ENCODE measurements at places on chromosomes 3 and 15.

DNA sequence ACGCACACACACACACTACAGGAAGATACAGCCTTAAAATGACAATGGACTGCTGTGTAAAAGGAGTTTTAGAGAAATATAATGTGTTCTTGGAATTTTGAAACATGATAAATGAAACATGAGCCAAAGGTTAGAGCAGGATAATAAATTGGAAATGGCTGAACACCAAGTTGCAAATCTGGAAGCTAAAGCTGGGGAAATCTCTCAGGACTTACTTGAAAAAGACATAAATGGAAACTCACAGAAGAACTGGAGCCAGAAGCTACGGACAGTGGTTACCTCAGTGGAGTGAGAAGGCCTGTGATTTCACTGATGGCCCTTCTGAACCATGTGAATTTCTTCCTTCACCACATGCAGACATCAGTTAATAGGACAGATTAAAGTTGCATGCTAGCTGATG lies 37.3 kb upstream of the ATP10A start:
- no peak for DNase-seq

- no peak for DNase-seq
Measured at GRCh38 chr3:146550743-146551510, 6.5 kb upstream of the PLSCR1 start.

DNA sequence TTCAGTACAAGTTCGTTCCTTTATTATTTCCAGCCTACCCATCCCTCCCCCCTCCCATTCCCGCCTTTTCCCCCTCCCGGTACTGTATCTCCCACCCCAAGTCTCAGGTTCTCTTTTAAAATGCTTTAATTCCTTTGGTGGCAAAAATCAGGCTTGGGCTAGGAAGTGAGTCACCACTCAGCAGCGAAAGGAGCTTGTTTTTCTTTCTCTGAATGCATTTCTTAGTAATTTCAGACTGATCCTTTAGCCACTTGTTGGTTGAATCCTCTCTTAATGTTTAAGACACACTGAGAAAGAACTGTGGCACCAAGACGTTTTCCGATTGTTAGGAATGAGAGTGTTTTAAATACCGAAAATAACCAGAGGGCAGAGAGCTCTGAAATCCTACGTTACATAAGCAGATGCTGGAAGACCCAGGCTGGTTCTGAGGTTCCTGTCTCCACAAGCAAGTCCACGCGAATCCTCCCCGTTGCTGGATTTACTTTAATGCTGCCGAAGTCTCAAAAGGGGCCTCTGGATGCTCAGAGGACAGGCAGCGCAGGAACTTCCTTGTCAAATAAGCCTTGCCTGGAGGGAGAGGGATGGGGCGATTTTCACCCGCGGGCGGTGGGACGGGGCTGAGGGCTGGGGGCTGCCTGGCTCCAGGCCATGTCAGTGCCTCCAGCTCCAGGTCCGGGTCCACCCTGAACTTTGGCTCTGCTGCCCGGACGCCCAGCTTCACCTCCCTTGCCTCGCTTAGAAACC lies 854 bp upstream of the COL8A1 start:
- DNase-seq = no peak

- no peak for DNase-seq
Measured at GRCh38 chr3:158700559-158700958, 28.1 kb upstream of the LXN start.

DNA sequence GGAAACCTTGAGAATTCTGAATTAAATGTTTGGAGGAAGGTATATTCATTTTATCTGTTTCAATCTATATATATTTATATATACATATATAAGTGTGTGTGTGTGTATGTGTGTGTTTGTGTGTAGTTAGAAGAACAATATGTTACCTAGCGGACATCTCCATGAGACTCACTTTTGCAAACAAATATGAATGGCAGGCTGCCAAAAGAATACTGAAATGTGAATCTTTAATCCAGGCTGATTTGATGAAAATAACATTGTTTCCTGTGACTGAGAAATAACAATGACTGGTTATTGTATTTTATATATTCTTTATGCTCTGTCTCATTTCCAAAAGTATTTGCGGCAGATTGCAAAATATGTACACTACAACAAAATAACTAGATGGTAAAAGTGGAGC lies 255.5 kb upstream of the TGFBR2 start:
- DNase-seq = no peak

DNA sequence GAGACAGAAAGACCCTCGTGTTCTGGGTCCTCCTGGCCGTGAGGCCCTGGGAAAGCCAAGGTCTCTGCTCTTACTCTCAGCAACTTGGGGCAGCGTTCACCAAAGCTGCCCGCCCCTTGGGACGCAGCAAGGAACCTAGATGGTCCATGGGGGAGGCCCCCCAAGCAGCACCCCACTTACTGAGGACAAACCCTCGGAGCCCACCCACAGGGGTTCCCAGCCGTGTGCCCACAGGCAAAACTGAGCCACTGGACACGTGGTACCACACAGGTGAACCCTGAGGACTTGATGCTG lies 166.2 kb upstream of the IQSEC1 start:
- no peak for DNase-seq

DNA sequence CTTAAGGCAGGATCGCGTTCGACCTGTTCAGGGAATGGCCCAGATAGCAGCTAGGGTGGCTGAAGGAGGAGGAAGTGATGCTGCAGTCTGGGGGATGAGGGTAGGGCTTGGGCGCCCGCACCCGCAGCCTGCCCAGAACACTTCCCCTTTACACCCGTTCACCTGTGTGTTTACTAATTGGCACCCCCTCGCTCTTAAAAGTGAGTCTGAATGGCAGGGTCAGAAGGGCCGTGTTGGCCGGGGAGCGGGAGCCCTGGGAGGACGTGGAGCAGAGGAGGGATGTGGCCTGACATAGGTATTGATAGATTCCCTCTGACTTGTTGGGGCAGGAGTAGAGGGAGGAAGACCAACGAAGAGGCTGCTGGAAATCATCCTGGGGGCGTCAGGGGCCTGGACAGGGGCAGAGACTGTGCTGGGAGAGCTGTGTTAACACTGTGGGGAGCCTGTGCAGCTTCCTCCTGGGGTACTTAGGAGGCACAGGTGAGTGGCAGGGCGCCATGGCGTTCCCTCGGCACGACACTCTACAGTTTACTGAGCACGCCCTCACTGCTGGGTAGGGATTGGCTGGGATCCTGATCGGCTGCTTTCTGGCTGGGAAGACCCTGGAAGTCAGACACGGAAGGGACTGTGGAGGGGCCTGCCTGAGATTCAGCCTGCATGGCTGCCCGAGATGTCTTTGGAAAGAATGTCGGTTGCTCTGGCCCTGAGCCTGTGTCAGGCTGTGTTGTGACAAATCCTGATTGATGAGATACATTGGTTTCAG lies 51.7 kb downstream of the SLC6A6 start:
- no peak for DNase-seq

- no peak for DNase-seq
Measured at GRCh38 chr3:65181391-65181871, 493.6 kb upstream of the ADAMTS9 start.

DNA sequence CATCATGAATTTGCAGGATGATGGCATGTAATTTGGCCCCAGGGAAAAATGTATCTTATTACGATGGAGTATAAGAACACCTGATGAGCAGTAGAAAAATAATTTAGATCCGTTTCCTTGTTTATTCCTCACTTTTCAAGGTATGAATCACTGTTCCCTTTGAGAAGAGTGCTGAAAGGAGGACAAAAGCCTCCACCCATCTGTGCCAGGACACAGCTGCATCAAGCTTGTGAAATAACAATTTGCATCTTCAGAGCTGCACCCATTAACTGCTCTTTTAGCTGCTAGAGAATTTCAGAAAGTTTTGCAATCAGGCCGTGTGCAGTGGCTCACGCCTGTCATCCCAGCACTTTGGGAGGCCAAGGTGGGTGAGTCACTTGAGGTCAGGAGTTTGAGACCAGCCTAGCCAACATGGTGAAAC lies 9.6 kb downstream of the CLDND1 start:
- DNase-seq = no peak

- DNase-seq = no peak
Measured at GRCh38 chr3:129974833-129975704, 549 bp downstream of the TRH start.

GRCh38 chr3:190780524-190780923 lies 82.0 kb downstream of the GMNC start:
- no peak for DNase-seq

- DNase-seq = no peak
Measured at GRCh38 chr3:48563382-48563918, at the start of gene UCN2. Gene UCN2 (minus strand): TSS chr3:48563781. CDS start chr3:48563124, 657 bp downstream.

DNA sequence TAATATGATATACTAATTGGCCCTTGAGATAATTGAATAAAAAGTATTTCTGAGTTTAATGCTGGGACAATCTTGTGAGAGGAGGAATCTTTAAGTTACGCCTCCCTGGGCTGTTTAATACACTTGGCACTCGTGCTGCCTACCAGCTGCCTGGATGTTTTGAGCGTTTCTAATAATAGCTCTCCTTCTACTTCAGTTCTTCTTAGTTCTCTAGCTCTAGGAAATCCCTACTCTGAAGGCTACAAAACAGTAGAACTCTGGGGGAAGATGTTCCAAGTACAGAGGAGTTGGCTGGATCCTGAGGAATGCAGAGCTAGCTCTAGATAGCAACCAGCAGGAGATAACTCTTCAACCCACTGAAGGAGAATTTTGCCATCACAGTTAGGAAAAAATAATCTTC lies 3.5 kb downstream of the NAALADL2 start:
- DNase-seq = no peak

DNA sequence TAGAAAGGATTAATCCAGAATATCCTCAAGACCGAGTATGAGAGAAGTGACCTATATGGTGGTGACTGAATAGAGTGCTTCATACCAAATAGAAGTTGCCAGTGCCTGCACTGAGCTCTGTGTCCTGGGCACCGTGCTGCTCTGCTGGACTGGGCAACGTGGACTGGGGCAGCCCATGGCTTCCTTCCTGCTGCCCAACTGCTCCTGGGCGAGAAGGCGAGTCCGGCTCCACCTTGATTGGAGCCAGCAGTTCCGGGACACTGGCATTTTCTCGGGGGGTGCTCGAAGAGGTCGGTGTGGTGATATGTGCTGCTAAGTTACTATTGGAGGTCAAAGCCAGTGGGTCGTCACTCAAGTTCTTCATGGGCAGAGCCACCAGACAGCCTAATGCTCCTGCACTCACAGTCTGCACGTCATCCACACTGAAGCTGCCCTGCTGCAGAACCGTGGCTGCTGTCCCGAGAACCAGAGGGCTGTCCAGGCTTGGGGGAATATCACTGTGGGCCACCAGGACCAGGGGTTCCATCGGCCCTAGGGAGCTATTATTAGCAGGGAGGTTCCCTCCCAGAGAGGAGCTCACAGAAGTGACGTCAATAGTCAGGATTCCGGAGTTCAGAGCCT lies 14.1 kb downstream of the ZXDC start:
- no peak for DNase-seq

DNA sequence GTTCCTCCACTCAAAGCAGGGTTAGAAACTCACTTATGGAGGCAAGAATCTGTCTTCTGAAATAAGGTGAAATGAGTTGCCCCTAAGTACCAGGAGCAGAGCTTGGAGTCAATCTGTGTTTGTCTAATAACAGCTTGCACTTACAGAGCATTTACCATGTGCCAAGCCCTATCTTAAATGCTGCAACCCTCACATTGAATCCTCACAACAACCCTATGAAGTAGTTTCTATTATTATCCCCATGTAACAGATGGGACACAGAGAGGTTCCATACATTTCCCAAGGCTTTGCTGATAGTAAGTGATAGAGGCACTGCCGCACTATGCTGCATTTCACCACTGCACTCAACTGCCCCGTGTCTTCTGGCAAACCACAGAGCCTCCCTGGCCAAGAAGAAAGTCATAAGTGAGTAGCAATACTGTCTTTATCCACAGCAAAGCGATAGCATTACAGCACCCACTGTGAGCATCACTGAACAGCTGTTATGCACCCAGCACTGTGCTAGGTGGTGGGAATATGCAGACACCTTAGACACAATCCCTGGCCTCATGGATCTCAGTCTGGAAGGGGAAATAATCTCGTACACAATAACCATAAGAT lies 141.5 kb downstream of the SSR3 start:
- no peak for DNase-seq

- no peak for DNase-seq
Measured at GRCh38 chr3:37287776-37288175, 113.4 kb upstream of the LRRFIP2 start.

GRCh38 chr3:123880998-123881561 lies 3.1 kb downstream of the MYLK start:
- DNase-seq = no peak

- no peak for DNase-seq
Measured at GRCh38 chr3:56621681-56622080, 61.4 kb downstream of the TASOR start.

GRCh38 chr3:188524052-188524451 lies 370.1 kb downstream of the LPP start:
- no peak for DNase-seq

GRCh38 chr3:65702202-65702601 lies 336.5 kb downstream of the MAGI1 start:
- DNase-seq = no peak

DNA sequence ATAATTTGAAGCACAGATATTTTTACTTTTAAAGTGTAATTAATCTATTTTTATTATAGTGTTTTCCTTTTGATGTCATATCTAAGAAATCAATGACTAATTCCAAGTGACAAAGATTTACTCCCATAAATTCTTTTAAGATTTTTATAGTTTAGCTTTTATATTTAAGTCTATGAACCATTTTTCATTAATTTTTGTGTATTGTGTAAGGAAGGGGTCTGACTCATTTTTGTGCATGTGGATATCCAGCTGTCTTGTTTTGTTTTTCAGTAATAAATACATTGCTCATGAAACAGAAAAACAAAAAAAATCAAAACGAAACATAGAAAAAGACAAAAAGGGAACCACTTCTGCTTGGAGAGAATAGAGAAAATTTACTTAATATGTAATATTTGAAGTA lies 145.1 kb downstream of the EPHA6 start:
- DNase-seq = no peak

- DNase-seq = no peak
Measured at GRCh38 chr15:74209560-74209958, 7.0 kb upstream of the STRA6 start.

GRCh38 chr3:178263236-178263916 lies 272.9 kb upstream of the KCNMB2 start:
- DNase-seq = no peak

GRCh38 chr3:23076437-23076836 lies 126.7 kb upstream of the UBE2E2 start:
- no peak for DNase-seq

GRCh38 chr15:56410721-56411120 lies 45.5 kb downstream of the TEX9 start:
- no peak for DNase-seq

DNA sequence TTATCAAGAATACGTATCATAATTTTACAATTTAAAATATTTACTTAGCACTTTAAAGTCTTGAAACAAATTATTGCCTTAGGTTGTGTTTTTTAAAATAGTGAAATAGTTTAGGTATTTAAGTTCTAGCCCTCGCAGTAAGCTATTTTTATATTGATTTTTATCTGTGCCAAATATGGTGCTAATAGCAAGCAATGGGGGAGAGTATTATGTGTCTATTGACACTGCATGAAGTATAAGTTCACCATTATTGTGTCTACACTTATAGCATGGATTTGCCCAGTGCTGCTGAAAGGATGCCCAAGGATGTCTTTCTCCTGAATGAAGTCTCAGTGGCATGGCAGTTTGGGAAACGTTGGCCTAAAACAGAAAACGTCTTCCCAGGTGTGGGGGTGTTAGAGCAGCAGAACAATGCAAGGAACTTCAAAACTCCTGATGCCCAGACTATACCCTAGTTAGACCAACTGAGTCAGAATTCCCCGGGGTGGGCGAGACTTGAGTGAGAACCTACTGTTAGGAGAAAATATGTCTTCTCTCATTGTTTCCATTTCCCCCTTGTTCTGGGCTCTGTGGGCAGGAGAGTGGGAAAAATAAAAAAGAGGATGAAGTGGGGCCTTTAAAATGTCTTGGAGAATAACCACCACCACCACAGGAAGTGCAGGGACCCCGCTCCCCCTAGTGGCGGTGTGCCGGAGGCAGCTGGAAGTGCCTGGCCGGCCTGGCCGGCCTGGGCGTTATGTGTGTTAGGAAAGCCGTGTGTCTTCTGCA lies 104.2 kb upstream of the SLC7A14 start:
- peak; percentile 19 for DNase-seq

Data from T-cell (primary cell).